Adrenal gland (tissue), 19 donors: ENCODE measurements at places on chromosomes 4 and X.

GRCh38 chr4:48636911-48637310 lies 143.2 kb downstream of the FRYL start:
- DNase-seq: no peak

DNA sequence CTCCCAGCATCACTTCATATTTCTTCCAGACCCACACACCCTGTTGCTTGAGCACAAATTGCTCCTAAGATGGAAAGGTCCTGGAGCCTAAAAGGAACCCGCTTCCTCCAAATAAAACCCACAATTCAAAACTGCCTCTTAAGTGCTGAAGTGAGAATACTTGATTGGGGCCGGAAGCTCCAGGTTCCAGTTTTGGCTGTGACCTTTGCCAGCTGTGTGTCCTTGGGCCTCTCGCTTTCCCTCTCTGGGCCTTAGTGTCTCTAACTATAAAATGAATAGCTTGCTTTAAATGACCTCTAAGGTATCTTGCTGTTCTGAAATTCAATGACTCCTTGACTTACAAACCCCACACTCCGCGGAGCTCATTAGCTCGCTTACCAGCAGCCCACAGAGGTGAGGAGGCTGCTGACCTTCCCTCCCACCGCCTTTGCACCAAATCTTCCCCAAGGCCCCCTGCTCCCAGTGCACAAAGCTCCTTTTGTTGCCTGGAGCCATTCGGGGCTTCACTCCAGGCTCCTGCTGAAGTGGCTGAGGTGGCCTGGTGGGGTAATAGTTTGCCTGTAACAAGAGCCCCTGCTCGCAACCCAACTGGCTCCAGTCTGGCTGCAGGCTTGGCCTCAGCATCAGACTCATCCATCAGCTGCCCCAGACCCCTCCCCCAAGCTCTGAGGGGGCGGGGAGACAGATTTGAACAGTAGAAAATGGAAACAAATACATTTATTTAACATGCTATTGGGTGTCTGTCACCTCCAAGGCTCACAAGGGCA lies 21.8 kb downstream of the STARD8 start:
- DNase-seq: no peak

DNA sequence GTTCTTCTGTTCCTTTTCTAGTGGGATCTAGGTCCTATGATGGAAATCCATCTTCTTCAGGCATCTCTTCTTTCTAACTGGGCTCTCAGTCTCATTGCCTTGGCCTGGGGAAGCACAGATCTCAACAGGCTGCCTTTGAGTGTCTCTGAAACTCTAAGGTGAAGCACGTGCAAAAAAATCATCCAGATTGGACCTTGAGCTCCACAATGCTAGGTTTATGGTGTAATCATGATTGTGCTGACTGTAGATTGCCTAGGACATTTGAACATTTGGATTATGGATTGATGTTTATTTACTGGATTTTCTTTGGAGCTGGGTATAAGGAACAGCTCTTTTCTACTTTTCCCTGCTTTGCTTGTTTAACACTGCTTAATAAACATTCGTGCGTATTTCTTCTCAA lies 191.5 kb upstream of the NR3C2 start:
- no peak for DNase-seq

DNA sequence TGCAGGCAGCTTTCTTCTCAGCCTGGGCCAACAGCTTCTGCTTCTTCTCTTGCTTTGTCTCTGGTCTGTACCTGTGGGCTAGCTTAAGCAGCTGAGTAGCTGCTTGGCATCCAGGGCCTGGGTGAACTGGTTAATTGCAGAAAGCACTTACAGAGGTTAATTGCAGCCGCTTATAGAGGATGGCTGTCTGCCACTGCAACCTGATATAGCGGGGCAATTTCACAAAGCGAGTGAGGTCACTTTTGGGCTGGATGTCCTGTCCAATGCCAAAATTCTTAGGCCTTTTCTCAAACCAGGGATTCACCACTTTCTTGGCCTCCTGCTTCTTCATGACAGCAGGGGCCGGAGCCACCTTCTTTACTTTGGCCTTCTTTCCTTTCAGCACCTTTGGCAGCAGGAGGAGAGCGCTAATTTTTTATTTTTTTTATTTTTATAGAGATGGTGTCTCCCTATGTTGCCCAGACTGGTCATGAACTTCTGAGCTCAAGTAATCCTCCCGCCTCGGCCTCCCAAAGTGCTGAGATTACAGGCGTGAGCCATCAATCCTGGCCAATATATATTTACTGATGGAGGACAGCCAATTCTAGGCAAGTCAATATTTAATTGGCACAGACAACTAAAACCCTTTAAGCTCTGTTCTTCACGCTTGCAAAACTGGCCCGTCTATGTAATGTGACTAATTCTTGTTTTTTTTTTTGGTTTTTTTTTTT lies 61.0 kb downstream of the ENOPH1 start:
- DNase-seq: no peak
